H54 (cell line): ENCODE measurements at places on chromosomes 13 and 19.

DNA sequence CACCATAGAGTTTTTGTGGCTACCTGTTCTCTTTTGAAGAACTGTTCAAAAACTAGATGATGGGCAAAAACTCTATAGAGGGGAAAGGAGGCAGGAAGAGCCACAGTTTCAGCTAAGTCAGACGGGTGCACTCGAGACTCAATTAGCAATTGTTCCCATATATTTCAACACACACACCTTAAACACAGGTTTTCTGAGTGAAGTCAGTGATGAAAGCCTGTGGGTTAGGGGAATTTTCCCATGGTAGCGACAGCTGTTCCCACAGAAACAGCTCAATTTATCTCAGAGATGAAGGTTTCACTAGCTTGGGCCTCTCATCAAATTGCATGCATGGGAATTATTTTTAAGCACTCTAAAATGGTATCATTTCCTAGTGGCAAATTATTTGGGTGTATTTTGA lies 143.4 kb downstream of the ZIC5 start:
- DNase-seq, result no peak

- no peak for DNase-seq
These were observed 366.9 kb downstream of the KLF12 start for GRCh38 chr13:73767191-73767741.

GRCh38 chr19:2917275-2918184 lies 16.8 kb downstream of the ZNF57 start:
- DNase-seq, result no peak

- no peak for DNase-seq
These were observed 9.9 kb upstream of the RCBTB2 start for GRCh38 chr13:48542581-48543341.

DNA sequence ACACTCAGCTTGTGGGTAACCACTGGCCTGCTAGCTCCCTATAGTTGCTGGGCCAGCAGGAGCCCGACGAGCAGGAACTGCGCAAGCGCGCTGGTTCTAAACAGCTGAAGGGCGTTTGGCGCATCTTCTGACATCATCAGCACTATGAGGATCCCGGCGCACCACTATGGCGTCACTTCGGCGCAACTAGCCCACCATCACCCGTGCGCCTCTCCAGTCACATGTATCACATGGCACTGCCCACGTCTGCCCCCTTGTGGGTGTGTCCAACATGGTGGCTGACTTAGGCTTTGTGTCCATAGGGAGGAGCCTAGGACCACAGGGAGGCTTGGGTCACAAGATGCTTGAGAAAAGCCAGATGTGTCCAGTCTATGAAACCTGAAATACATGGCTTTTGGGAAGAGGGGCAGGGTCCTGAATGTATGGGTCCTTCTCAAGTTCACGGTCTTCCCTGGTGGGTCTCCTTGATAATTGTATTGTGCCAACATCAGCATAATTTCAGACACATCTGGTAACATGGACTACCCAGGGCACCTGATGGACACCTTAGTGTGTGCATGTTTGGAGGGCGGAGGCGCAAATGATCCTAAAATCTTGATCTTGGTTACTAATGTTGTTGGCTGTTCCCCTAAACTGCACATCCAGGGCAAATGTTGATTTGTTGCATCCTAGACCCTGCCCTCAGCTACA lies 18.0 kb downstream of the KLK4 start:
- no peak for DNase-seq

DNA sequence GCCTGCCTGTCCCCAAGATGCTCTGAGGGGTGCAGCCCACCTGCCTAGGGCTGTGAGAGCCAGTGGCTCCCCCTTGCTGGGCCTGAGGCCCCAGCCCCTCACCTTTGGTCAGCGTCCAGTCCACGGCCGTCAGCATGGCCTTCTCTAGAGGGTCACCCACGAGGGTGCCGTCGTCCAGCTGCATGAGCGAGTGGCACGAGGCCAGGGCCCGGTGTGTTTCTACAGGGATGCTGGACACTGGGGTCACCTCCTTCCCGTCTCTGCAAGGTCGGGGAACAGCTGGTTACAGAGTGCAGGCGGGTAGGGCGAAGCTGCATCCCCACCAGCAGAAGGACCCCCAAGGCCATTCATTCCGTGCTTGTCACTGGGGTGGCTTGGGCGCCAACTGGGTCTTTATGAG lies 9.0 kb downstream of the ATP13A1 start:
- DNase-seq, result no peak

DNA sequence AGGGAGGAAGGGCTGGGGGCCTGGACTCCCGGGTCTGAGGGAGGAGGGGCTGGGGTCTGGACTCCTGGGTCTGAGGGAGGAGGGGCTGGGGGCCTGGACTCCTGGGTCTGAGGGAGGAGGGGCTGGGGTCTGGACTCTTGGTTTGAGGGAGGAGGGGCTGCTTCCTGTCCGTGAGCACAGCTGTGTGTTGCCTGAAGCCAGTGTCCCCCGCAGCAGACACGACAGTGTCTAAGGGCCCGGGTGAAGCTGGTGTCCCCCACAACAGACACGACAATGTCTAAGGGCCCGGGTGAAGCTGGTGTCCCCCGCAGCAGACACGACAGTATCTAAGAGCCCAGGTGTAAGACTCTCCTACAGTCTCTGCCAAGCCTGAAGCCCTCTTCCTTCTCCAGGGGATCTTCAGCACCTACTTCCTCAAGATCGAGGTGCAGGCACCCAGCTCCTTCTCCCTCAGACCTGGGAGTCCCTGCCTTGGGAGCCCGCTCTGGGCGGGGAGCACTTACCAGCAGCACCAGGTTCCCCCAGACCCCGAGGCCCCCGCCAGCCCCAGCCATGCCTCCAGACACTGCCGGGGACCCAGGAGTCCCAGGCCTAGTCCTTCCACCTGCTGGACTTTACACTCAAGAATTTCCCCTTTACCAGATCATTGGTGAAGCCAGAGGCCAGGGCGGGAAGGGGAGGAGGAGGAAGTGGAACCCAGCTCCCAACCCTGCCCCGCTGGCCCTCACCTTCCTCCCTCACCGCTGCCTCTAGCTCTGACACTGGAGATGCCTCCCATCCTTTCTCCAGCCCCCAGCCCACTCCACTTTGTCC lies at the start of gene PTPRH:
Gene PTPRH (minus strand): TSS at position 622 of the 813 bp plus-strand sequence. CDS start 68 bp downstream, at position 554.
- no peak for DNase-seq

GRCh38 chr13:29436721-29437280 lies 158.7 kb downstream of the SLC7A1 start:
- DNase-seq, result no peak

GRCh38 chr19:9052894-9053293 lies 34.0 kb upstream of the OR1M1 start:
- DNase-seq, result no peak

GRCh38 chr13:44648392-44649103 lies 72.4 kb upstream of the TSC22D1 start:
- no peak for DNase-seq

- DNase-seq, result no peak
These were observed 245.1 kb downstream of the KCTD12 start for GRCh38 chr13:76641056-76641455.

- DNase-seq, result peak; percentile 11
These were observed 45.2 kb upstream of the AMER2 start for GRCh38 chr13:25217023-25217885.

GRCh38 chr13:24511019-24511815 lies 1.4 kb downstream of the PARP4 start:
- peak; percentile 60 for DNase-seq

DNA sequence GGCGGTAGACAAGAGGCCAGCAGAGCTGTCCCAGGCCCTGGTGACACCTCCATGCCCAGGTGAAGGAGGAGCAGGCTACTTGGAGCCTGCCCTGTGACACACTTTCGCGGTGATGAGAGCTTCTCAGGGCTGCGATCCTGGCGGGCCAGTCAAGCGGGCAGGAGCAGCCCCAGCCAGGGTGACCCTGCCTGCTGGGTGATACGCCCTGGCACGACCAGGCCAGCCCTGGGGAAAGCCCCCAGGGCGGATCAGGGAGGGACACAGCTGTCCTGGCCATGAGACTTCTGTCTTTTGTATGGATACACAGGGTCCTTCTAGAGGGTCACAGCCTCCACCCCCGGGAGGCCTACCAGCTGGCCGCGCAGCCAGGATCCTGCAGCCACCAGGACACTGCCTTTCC lies 13.1 kb downstream of the DNM2 start:
- no peak for DNase-seq

DNA sequence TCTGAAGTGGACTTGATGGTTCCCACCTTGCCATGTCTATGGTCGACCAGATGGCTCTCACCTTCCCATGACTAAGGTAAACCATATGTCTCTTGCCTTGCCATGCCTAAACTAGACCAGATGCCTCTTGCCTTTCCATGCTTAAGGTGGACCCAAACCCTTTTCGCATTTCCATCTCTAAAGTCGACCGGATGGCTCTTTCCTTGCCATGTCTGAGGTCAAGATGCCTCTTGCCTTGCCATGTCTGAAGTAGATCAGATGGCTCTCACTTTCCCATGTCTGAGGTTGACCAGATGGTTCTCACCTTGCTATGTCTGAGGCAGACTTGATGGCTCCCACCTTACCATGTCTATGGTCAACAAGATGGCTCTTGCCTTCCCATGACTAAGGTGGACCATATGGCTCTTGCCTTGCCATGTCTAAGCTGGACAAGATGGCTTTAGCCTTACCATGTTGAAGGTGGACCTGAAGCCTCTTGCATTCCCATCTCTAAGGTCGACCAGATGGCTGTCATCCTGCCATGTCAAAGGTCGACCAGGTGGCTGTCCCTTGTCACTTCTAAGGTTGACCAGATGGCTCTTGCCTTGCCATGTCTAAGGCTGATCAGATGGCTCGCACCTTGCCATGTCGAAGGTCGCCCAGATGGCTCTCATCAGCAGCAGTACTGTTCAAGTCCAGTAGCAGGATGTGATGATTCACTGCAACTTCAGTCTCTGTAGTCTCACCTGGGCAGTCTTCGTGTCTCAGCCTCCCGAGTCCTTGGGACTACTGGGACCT lies 1439.4 kb downstream of the UQCRFS1 start:
- DNase-seq, result no peak

DNA sequence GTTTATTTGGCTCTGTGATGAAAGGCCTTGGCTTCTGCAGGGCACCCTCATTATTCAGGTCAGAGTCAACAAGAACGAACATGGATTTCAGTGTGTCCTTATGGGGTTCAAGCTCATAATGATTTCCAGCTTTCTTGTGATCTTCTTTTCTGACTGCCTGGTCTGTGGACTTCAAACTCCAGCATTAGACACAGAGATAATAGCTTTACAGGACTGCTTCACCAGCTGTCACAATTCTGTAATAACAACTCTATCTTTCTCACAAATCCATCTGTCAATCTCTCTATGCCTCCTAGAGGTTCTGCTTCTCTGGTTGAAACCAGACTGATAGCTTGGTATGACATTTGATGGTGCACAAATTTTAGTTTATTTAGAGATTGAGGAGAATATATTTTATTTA lies 13.1 kb upstream of the SLITRK6 start:
- DNase-seq, result no peak

DNA sequence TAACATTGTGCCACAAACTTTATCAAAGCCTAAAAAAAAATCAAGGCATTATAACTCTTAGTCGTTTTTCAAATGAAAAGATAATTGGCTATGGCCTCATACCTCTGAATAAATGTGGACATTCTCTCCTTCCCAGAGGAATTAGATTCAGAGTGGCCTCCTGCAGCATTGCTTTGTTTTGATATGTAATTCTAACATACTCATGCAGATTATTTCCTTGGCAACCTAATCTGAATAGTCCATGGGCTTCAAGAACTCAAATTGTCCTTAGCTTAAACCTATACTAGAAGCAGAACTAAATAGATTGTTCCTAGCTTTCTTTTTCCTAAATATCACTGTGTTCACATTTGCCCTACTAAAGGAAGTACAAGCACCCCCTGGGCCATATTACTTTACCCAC lies 1146.9 kb downstream of the OLFM4 start:
- no peak for DNase-seq

- DNase-seq, result no peak
These were observed 79.2 kb downstream of the SLAIN1 start for GRCh38 chr13:77776704-77777103.

DNA sequence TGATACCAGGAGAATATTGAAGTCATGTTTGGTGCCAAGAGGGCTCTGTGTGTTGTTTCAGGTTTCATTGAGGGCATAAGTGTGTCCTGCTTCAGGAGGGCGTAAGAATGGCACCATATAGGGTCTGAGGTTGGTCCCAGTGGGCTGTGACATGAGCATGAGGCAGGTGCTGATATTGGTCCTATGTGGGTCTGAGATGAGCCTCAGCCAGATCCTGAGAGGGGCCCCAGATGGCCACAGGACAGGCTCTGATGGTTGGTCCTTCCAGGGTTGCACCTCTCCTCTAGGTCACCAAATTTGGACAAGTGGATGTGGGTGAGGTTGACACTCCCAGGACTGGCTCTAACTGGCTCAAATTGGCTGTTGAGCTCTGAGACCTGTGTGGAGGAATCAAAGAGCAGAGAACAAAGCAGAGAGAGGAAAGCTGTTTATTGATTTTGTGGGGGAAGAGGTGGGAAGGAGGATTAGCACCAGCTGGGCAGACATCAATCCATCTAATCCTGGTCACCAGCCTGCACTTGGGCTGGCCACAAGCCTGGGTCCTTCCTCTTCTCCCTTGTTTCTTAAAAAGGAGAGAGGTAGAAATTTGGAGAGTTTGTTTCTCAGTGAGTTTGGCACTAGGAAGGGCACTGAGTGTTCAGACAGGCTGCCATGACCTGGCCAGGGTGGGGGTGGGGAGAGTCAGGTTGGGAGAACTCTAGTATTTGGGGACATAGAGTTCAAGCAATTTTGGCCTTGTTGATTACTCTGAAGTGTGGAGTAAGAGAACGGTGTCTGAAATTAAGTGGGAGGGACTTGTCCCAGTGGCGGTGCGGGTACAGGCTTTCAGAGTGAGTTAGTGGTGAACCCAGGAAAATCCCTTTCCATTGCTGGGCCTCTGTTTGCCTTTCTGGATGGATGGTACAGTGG lies 38.7 kb downstream of the CYP2B6 start:
- no peak for DNase-seq

DNA sequence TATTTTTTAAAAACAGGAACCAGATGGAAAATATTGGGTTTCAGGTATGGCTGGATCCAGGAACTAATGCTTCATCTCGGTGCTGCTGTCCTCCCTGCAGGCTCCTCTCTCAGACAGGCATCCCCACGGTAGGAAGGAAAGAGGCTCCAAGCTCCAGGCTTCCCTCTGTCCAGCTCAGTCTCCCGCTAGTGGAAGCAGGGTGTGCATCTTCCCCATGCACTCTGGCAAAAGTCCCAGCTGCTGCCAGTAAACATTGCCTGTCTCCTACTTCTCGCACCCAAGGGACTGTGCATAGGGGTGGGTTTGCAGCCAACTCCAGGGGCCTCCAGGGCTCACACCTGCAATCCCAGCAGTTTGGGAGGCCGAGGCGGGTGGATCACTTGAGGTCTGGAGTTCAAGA lies 29.2 kb downstream of the IL12RB1 start:
- no peak for DNase-seq

DNA sequence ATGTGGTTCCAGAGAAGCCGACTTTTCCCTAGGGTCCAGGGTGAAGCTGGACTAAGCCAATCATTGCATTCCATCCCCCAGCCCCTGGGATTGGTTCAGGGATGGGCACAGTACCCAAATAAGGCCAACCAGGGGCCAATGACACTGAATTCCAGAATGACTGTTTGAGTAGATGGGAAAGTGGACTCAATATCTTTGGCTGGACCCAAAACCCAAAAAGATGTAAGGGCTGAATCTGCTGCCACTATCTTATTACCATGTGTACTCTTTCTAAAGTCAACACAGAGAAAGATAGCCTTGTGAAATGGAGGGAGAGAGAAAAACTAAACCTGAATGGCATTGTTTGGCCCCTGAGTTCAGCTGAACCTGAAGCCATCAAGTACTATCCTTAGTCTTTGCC lies 39.2 kb upstream of the TNFSF11 start:
- DNase-seq, result no peak
